ENCODE measurements at places on chromosomes 11 and 22.
A peak's percentile ranks its signal among the peaks of the same experiment; 100 is the strongest.

GRCh38 chr11:46664612-46665011 is 35.8 kb downstream of the ARHGAP1 start:
- no peak for DNase-seq

- DNase-seq = no peak
Observed at GRCh38 chr11:44241851-44242250, 68.1 kb downstream of the ALX4 start.

DNA sequence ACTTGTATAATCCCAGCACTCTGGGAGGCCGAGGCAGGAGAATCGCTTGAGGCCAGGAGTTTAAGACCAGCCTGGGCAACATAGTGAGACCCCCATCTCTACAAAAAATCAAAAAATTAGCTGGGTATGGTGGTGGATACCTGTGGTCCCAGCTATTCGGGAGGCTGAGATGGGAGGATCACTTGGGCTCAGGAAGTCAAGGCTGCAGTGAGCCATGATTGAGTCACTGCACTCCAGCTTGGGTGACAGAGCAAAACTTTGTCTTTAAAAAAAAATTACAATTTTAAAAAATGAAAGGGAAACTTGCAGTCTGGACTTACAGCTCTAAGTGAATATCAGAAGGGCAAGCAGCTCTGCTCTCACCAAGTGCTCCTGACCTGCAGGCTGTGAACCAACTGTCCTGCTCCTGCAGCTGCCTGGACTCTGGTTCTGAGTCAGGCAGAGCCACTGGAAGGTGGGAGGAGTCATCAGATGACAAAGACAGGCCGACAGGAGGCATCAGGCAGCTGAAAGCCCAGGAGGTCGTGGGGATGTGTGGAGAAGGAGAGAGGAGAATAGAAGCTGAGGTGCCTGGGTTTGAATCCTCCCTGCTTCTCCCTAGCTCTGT is 9.6 kb downstream of the SMTNL1 start:
- no peak for DNase-seq

DNA sequence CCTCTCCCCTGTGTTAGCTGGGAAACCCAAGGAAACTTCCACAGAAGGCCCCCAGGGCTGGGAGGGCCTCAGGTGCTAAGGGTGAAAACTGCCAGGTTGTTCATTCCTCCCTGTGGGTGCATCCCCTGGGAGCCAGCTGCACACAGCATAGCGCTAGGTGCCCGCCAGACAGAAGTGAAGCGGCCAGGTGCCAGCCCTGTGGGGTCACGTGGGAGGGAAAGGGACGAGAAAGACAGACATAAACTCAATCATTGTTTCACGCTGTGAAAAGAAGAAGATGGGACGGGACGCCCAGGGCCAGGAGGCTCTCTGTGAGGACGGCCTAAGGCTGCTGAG is 31.6 kb upstream of the HMOX1 start:
- DNase-seq = no peak

DNA sequence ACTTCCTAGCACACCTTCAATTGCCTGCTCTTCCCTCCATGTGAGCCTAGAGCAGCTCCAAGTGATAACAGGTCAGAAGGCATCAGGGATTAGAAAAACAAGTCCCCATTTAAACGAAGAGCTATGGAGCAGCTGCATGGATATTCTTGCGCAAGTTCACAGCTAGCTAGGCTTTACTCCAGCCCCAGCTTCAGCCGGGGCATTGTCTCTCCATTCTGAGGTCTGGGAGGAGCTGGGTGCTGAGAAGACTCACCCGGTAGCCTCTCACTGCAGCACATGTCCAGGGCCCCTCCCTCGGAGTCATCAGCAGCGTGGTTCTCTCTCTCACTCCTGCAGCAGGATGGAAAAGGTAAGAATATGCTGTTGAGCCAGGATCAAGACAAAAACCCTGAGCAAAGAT is 26.0 kb downstream of the PTPN5 start:
- DNase-seq = no peak

GRCh38 chr11:64450168-64450560 is 91.2 kb downstream of the RPS6KA4 start:
- DNase-seq = no peak

DNA sequence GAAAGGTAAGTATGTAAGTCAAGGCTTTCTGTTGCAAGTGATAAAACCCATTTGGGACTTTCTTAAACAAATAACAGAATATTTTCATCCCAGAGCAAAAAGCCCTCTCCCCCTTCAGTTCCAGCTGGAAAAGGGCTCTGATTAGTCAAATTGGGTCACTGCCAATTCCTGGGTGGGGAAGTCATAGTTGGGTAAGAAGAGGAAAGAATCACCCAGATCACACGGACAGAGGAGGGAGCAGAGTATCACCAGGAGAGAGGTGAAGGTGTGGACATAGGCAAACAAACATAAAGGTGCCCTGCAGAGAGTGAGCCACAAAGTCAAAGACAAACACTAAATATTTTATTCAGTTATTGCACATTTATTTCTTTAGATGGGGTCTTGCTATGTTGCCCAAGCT is 36.3 kb upstream of the SORL1 start:
- DNase-seq = peak; percentile 27

GRCh38 chr11:81658722-81659121 is 1074.9 kb downstream of the FAM181B start:
- no peak for DNase-seq

- no peak for DNase-seq
Observed at GRCh38 chr11:130549393-130549999, 101.1 kb downstream of the ADAMTS15 start.

DNA sequence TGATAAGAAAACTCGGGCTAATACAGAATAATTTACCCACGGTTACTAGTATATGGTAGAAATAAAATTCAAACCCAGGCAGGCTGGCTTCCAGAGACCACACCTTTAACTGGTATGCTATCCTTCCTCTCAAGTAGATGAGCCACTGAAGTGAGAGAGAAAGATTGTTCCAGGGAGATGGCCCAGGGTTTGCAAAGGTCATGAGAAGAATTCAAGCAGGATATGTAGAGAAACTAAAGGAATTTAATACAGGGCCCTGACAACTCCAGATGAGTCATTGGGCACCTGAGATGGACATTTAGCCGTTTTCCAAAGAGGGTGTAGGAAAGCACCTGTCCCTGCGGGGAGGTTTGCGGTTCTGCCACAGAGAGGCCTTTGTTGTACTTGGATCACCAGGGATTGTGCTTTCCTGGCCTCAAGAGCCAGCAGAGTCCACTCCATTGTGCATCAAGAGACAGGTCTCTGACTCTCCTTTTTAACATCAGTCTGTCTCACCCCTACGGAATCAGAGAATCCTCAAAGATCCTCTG is 152.7 kb upstream of the BLID start:
- DNase-seq = no peak

DNA sequence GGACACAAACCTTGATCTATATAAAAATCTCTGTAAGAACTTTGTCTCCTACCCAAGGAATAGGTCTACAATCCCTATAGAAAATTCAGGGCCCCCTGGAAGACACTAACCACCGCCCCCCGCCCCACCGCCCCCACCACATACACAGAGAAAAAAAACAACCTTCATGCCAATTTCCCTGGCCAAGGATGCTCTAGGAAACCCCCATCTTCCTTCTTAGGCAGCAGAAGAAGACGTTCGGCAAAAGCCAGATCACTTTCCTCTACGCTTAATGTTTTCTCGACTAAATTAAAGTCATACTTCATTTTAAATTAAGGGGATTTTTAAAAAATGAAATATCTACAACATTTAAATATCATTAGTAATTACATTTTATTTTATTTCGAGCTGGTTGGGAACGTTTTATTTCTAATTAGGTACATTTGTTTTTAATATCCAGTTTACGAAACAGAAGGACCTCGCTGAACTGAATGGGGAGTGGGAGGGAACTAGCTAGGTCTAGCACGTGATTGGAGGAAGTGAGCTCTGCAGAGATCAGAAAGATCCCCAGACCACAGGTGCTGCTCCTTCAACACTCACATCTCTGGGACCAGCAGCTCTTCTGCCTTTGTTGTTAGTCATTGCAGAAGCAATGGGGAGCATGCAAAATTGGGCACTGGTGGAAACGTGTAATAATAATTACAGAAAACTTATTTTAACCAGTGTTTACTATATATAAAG is 472.3 kb downstream of the MN1 start:
- DNase-seq = no peak

GRCh38 chr22:26324150-26324549 is 104.9 kb upstream of the ASPHD2 start:
- no peak for DNase-seq

DNA sequence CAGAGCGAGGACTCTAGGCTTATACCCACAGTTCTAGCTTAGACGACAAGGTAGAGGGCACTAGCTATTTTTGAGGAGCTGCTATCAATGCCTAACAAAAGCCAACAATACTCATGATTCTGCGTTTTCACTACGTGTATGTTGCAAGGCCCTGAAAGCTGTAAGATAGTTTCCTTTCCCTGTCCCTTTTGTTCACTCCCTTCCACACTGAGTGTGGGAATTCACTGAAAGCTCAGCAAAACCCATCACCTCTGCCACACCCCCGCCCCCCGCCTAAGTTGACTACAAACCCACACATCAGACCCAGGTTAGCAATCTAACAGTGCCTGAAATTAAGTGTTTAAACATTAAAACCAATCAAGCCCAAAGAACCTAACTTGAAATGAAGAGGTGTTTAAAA is 6.2 kb upstream of the LDLRAD3 start:
- no peak for DNase-seq

GRCh38 chr22:43838571-43839307 is 23.6 kb downstream of the SULT4A1 start:
- DNase-seq = no peak
